ENCODE measurements at places on chromosomes 11 and 22.

DNA sequence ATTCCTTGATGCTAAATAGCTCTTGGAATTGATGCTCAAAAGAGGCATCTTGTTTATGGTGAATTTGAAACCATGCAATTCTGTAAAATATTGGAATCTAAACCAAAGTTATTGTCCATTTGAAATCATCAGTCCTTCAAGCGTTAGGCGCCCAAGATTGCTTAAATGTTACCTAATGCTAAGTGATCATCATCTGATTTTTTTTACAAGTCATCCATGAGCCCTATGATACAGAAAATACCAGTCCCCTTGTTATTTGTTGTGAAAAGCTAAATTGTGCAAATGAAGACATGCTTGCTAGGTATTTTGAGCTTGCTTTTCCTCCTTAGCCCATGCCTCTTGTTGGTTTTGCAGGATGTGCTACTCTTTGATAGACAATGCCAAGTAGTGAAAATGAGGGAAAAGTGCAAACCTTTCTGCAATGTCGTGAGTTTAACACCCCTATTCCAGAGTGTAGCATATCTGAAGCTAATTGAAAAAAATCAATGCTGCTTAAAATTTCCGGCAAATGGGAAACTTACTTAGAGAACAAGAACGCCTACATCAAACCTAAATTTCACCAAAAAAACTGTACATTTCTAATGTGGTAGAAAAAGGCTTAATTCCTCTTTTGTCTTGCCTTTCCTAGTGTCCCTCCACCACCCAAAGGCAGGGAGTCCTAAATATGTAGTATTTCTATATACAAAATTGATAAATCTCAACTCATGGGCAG is 1.9 kb downstream of the GRK3 start:
- DNase-seq, result no peak

GRCh38 chr11:26510756-26511155 is 61.3 kb downstream of the MUC15 start:
- DNase-seq, result no peak

GRCh38 chr11:34176751-34177209 is 71.4 kb downstream of the NAT10 start:
- DNase-seq, result no peak

GRCh38 chr11:66548041-66548440 is 1.3 kb downstream of the ACTN3 start:
- DNase-seq, result no peak

All from activated CD4-positive, alpha-beta T cell treated with anti-CD3 and anti-CD28 coated beads, Interleukin-2, amount 50 U/mL, for 4 hours (primary cell).